ENCODE measurements at places on chromosomes 11 and 22.

DNA sequence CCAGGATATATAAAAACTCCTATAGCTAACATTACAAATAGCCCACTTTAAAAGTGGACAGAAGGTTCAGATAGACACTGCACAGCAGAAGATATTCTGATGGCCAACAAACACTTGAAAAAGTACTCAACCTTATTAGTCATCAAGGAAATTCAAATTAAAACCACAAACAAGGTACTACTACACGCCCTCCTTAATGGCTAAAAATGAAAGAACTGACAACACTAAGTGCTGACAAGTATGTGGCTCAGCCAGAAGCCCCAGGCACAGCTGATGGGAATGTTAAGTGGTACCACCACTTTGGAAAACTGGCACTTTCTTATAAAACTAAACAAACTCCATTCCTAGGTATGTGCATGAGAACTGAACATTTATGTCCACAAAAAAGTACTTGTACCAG, 320.1 kb downstream of the TBC1D22A start:
- DNase-seq: no peak

GRCh38 chr11:68870470-68870869, 28.8 kb upstream of the CPT1A start:
- DNase-seq: no peak

- DNase-seq: no peak
These were observed 59.9 kb upstream of the RRAS2 start for GRCh38 chr11:14418801-14419417.

DNA sequence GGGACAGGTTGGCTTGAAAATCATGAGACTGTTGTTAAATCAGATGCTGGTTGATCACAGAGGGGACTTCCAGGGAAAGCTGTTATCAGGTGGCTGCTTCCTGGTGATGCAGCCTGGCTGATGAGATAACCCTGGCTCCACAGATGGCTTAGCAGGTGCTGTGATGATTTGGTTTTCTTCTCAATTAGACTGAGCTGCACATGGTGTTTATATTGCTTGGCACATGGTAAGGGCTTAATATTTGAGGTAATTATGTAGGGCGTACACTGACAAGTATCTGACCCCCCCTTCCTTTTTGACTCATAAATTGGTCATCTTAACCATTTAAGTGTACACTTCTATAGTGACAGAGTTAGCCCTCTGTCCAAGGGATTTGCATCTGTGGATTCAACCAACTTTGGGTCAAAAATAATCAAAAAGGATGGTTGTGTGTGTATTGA, 7.0 kb downstream of the RPS3 start:
- DNase-seq: no peak

GRCh38 chr11:13229711-13230318, 47.8 kb upstream of the BMAL1 start:
- no peak for DNase-seq

GRCh38 chr11:20631519-20632168, 32.2 kb downstream of the SLC6A5 start:
- no peak for DNase-seq

- DNase-seq: no peak
These were observed 8.6 kb upstream of the MIAT start for GRCh38 chr22:26648528-26649388.

GRCh38 chr11:94147433-94147845, 18.8 kb downstream of the PANX1 start:
- peak; percentile 47 for DNase-seq

- no peak for DNase-seq
These were observed 52.9 kb upstream of the FBXO3 start for GRCh38 chr11:33827206-33827605.

DNA sequence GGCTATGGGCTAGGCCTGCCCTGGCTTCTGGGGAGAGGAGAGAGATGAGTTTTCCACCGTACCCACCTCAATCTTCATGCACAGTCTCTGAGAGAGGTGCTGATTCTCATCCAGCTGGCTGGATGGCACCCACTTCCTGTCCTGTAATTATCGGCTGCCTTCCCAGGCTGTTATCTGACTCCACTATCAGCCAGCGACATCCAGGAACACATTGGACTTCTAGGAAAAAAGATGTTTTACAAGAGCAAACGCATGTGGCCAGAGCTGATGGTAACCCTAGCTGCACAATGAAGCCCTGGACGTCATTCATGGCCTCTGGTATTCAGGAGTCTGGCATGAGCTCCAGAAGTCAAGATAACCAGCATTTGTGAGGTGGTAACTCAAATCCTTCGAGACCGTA, 137.4 kb downstream of the EHF start:
- no peak for DNase-seq

DNA sequence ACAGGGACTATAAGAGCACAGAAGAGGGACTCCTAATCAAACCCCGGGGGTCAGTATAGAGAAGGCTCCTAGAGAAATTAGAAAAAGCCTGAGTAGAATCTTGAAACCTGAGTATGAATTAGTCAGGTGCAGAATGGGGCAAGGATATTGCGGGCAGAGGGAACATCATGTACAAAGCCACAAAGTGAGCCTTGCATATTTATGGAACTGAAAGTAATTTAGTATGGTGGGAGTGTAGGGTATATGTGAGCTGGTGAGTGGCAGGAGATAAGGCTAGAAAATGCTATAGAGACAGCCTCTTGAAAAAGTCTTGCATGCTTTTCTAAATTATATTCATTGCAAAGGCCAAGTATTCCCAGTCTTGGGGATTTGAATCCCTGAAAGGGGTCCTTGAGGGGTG, 93.7 kb downstream of the STIM1 start:
- DNase-seq: no peak

DNA sequence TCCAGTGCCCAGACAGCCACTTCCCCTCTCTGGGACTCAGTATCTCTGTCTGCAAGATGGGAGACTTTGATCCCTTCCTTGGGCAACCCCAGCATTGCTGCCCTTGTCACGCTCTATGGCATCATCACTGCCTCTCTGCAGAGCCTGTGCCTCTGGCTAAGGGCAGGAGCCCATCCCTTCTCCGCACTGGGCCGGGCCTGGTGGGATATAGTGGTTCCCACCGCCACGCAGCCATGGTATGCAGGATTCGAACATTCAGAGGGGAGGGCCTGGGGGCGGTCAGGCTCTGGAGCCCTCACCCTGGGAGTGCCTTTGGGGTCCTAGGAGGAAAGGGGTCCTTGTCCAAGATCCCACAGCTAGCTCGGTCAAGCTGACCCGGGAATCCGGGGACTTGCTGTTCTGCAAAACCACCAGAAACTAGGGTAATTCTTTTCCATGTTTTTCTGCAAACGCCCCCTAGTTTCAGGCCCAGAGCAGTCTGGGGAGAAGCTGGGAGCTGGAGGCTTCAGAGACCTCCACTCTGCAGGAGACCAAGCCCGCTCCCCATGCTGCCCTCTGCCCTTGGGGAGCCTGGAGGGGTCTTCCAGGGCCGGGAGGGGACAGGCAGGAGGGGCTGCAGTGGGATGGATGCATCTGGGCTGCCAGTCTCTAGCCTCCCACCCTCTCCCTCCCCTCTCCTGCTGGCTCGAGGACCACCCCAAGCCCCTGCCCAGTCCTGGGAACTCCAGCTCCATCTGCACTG, 24.4 kb upstream of the CBX7 start:
- DNase-seq: no peak

GRCh38 chr11:43267856-43268580, 43.8 kb upstream of the API5 start:
- DNase-seq: no peak

DNA sequence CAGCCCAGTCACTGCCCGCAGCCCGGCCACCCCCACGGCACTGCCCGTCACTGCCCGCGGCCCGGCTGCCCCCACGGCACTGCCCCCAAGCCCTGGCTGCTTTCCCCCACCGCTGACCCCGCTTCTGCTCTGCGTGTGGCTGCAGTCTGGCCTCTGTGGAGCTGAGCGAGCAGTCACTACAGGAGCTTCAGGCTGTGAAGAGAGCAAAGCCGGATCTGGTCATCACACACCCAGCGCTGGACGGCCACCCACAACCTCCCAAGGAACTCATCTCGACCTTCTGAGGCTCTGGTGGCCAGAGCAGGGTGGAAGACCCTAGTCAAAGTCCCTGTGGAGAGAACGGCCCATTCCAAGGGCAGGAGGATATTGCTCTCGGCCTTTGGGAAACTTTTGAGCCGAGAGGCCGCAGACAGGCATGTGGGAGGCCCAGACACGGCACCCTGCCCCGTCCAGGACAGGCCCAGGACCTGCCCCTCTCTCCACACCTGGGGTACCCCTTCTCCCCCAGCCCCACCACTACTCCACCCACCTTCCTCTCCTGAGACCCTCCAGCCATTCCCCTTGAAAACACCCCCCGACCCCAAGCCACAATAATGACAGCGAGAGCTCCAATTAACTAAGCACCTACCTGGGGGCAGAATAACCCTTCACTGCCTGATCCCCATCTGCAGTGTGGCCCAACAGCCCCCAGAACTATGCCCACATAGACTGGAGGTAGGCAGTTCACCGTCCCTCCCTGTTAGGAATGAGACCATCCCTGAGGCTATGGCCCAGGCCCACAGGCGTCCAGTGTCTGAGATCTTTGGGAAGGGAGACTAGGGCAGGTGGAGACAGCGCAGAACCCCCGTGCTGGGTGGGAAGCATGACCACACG, 3.7 kb upstream of the PGGHG start:
- no peak for DNase-seq

GRCh38 chr11:29272019-29272654, 744.7 kb downstream of the KCNA4 start:
- no peak for DNase-seq

DNA sequence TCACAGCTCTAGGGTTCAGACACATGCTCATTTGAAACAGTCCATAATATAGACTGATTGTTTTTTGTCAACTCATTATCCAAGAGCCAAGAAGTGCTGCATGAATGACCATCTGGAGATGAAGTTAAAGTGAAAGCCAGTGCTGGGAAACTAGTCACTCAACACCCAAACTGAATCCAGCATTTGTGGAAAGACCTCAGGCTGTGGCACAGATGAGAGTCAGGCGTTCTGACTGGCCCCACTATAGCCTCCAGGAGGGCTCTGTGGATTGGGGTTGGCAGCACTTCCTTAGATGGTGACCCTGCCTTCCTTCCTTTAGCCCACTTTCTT, 2.1 kb downstream of the FEZ1 start:
- no peak for DNase-seq

DNA sequence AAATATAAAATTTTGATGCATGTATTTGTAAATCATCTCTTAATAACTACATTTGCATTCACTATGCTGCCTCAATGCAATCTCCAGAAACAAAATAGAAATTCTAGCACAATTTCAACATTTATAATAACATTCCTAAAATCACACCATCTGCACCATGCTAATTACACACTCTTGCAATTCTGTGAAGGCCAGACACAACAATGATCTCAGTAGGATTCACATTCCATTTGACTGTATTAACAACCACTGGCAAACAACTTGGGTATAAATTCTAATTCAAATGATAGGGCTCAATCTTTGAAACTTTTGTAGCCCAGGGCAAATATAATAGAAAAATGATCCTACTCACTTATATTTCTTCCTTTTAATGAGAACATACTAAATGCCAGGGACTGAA, 25.9 kb downstream of the RAB6A start:
- DNase-seq: no peak

DNA sequence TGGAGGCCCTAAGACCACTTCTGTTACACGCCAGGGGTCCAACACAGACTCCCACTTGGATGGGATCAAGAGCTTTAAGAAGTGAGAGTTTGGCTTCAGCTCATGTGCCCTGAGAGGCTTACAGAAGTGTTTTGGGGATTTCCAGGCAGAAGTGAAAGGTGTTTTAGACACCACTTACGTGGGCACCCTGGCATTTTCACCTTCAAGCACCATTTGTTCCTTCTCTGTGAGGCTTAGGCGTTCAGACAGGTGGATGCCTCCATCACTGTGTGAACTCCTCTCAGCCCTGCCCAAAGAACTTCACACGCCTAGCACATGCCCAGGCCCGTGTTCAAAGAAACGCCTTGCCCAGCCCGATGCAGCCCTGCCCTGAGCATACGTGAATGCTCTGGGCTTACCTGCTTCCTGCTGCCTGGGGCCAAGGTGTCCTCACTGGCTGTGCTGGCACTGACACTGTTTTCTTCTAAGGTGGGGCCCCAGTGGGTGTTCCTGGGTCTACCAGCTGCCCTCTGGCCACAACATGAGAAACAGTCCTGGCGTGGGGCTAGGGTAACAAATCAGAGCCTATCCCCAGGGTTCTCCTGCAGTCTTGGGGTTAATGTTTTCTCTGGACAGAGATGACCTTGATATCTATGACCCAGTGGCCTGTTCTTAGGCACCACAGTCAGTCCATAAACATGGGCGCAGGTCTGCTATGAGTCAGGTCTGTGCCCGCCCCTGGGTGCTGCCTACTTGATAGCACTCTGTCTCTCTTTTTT, 34.0 kb downstream of the AMPD3 start:
- no peak for DNase-seq

GRCh38 chr11:71381781-71382505, 66.2 kb downstream of the DHCR7 start:
- no peak for DNase-seq

GRCh38 chr22:29626497-29627195, 23.2 kb downstream of the NF2 start:
- DNase-seq: no peak

DNA sequence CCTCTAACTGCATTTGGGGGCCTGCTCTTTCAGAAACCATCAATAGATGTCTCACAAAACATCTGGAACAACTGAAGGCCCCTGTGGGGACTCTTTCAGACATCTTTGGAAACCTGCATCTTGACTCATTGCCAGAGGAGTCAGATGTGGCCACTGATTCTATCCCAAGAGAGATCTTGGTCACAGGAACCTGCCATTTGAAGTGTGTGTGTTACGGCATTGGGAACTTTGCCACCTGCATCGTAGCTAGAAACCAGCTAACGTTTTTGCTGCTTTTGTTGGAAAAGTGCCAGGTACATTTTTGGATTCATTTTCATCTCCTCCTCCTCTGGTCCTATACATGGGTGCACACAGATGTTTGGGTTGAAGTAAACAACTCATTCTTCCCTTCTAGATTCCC, 4.3 kb downstream of the SRRD start:
- DNase-seq: no peak

DNA sequence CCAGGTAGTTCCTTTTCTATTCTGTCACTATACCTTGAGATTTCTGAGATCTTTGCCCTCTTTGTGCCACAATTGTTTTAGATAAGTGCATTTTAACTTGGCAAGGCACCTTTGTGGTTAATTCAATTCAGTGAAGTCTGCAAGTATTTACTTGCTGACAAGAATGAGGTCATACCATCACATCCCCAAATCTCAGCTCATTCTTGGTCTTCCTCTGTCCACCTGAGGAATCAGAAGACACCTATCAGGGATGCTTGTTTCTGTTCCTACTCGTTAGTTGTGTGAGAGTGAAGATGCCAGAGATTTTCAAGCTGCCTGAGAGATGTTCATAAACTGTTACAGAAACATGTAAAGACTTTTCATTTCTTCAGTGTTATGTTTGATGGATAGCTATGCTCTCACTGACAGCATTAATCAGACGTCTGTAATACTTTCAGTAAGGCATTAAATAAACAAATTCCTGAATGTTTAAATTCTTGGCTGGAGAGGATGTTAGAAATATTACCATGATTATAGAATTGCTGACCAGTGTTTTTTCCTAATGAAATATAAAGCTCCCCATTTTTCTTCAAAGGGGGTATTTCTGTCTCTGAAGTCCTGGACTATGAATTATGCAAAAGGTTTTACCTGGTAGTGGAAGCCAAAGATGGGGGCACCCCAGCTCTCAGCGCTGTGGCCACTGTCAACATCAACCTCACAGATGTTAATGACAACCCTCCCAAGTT, 135.0 kb upstream of the MTNR1B start:
- DNase-seq: no peak

Data from activated naive CD8-positive, alpha-beta T cell treated with anti-CD3 and anti-CD28 coated beads, Interleukin-2, amount 50 U/mL, for 24 hours (primary cell).